Stimulated activated CD8-positive, alpha-beta memory T cell treated with anti-CD3 and anti-CD28 coated beads, Interleukin-4, amount 100 ng/mL, for 1 hour (primary cell): ENCODE measurements at places on chromosomes 16 and 17.

DNA sequence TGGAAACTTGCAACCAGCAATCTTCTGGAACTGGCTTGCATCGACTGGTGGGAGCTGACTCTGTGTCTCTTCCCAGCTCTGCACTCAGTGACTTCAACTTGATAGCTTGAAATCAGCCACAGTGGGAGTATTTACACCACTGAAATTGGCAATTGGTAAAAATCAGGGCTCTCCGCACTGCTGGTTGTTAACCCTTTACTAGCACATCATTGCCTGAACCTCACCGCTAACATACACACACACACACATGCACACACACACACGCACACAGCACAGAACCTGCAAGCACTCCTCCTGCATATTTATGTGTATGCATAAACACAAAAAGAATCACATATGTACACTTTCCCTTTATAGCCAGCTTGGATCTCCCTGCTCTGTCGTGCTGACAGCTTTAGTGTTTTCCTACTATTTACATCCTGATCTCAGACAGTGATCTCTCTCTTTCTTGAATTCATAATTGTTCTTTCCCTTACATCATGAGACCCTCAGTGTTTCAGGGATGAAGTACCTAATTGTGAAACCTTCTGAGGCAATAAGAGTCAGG is 7.9 kb upstream of the TMIGD1 start:
- DNase-seq, result no peak

DNA sequence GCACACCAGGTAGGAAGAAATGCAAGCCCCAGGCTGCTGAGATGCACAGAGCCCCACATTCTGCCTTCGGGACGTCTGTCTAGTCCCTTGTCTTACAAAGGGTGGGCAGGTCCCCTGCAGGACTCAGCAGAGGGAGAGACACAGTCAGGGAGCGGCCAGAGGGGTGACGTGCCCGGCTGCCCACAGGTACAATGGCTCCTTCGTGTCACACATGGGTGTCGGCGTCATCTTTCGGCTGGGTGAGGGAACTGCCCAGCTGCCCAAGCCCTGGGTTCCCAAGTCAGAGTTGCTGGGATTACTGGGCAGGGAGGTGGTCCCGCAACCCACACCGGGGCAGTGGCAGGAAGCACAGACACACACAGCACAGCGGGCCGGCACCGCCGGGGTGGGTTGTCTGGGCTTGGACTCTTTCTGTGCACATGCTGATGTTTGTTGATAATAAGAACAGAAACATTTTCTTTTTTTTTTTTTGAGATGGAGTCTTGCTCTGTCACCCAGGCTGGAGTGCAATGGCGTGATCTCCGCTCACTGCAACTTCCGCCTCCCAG is 80.6 kb downstream of the JPH3 start:
- DNase-seq, result no peak

- no peak for DNase-seq
Measured at GRCh38 chr16:27641260-27641659, 91.3 kb downstream of the KATNIP start.

DNA sequence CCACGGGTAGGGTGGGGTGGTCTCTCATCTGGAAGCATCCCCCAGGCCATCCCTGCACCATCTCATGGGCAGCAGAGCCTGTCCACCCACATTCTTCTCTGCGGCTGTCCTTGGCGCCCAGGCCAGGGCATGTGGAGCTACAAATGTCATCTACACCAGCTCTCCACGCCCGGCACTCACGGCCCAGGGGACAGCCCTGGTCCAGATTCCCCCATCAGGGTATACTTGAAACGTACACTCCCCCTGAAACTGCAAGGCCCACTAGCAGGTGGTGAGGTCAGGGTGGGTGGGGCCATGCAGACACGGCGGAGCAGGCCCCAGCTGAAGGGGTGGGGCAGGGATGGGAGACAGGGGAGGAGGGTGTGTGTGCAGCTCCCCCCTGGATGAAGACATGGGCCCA is 3.2 kb upstream of the SOX8 start:
- DNase-seq, result no peak

GRCh38 chr16:22763437-22764080 is 50.4 kb upstream of the HS3ST2 start:
- DNase-seq, result no peak
